ENCODE measurements at places on chromosomes 4 and X. TPM values are rescaled to one million over a fixed set of nuclear protein-coding genes. Genes with fewer than 3 reads are reported as not detected.

EGF gene
- not detected for total RNA-seq

LEF1 gene
- 0.07 TPM for total RNA-seq

SHOX gene
- total RNA-seq: 0.10 TPM

FAM53A gene
- total RNA-seq: 0.60 TPM

ANOS1 gene
- 0.98 TPM for total RNA-seq

PPAT gene
- total RNA-seq: 11.0 TPM

VGLL1 gene
- not detected for total RNA-seq

APOOL gene
- 10.3 TPM for total RNA-seq

CLDN34 gene
- not detected for total RNA-seq

MAGEA8 gene
- not detected for total RNA-seq

CCDC160 gene
- not detected for total RNA-seq

BMP3 gene
- total RNA-seq: not detected

NKX3-2 gene
- total RNA-seq: not detected

UGT2B10 gene
- not detected for total RNA-seq

ZDHHC15 gene
- not detected for total RNA-seq

SPP1 gene
- 0.10 TPM for total RNA-seq

SLC7A11 gene
- total RNA-seq: 55.5 TPM

DNAAF6 gene
- total RNA-seq: not detected

CCKAR gene
- total RNA-seq: not detected

ITIH6 gene
- not detected for total RNA-seq

KLKB1 gene
- total RNA-seq: not detected

CITED1 gene
- not detected for total RNA-seq

ZDHHC9 gene
- total RNA-seq: 18.3 TPM

EVC2 gene
- total RNA-seq: 2.5 TPM

EVC gene
- 9.3 TPM for total RNA-seq

DMP1 gene
- not detected for total RNA-seq

EGFL6 gene
- total RNA-seq: not detected

TMPRSS11A gene
- total RNA-seq: not detected

ARMCX1 gene
- total RNA-seq: 23.5 TPM

DDX53 gene
- total RNA-seq: not detected

TRPC5OS gene
- total RNA-seq: not detected

GIMD1 gene
- not detected for total RNA-seq

TIGD4 gene
- 0.25 TPM for total RNA-seq

PCDH10 gene
- 0.25 TPM for total RNA-seq

Measured in mammary microvascular endothelial cell (primary cell).